ENCODE measurements at places on chromosomes 3 and 15. TPM values are rescaled to one million over a fixed set of nuclear protein-coding genes. Genes with fewer than 3 reads are reported as not detected.

The IQCF5 gene
- not detected for total RNA-seq

The PP2D1 gene
- total RNA-seq, result not detected

The ST8SIA2 gene
- total RNA-seq, result 12.2 TPM

The KNG1 gene
- total RNA-seq, result 0.57 TPM

The TIMP4 gene
- 19.4 TPM for total RNA-seq

The LRCH3 gene
- 24.8 TPM for total RNA-seq

The C3orf22 gene
- not detected for total RNA-seq

The CEMIP gene
- 0.12 TPM for total RNA-seq

The KIF15 gene
- total RNA-seq, result 0.21 TPM

The RPL39L gene
- 7.4 TPM for total RNA-seq

The PRKAR2A gene
- total RNA-seq, result 54.2 TPM

The SEC22C gene
- 27.8 TPM for total RNA-seq

The SLC51A gene
- not detected for total RNA-seq

The P2RY1 gene
- total RNA-seq, result 3.2 TPM

The OR4F6 gene
- total RNA-seq, result not detected

The LRTM1 gene
- total RNA-seq, result not detected

The SLC24A5 gene
- total RNA-seq, result not detected

The SETD5 gene
- 49.0 TPM for total RNA-seq

The GOLGA8H gene
- total RNA-seq, result 1.8 TPM

The WDR93 gene
- total RNA-seq, result not detected

The FHIT gene
- 17.2 TPM for total RNA-seq

The ADIPOQ gene
- total RNA-seq, result 23.4 TPM

The MUSTN1 gene
- 23.2 TPM for total RNA-seq

The ADPRH gene
- total RNA-seq, result 14.7 TPM

The RSRC1 gene
- 26.9 TPM for total RNA-seq

The ATP13A5 gene
- total RNA-seq, result not detected

The DUOX2 gene
- total RNA-seq, result 0.07 TPM

The GPR87 gene
- not detected for total RNA-seq

The THRB gene
- 17.1 TPM for total RNA-seq

Data from heart right ventricle (tissue), 16 donors.